ENCODE measurements at places on chromosomes 7 and 10.

GRCh38 chr7:87627634-87627994, 584 bp upstream of the RUNDC3B start:
- peak; percentile 44 for DNase-seq

DNA sequence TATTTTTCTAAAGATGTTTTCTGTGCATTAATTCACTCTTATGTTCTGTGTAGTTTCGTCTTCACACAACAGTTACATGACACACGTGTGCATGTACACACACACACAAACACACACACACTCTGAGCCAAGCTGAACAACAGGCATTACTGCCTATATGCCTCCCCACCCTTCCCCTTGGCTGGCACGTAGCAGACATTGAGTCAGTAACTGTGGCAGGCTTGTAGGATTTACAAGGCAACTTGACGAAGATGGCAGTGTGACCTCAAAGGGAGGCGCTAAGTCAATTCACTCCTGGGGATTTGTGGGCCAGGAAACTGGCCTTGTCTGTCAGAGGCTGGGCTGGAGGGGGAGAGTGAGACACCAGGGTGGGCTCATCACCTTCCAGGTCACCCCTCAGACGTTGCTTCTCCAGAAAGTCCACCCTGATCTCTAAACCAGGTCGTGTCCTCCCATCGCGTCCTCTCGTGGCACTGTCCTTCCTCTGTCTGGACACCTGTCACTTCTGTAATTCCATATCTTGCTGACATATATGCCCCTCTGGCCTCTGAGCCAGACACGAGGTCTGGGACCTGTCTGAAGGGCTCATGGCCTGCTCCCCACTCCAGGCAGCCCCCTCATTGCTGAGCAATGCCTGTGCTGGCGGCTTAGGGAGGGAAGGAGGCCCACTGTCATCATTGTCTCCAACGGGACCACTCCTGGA, 41.1 kb upstream of the INPP5A start:
- no peak for DNase-seq

DNA sequence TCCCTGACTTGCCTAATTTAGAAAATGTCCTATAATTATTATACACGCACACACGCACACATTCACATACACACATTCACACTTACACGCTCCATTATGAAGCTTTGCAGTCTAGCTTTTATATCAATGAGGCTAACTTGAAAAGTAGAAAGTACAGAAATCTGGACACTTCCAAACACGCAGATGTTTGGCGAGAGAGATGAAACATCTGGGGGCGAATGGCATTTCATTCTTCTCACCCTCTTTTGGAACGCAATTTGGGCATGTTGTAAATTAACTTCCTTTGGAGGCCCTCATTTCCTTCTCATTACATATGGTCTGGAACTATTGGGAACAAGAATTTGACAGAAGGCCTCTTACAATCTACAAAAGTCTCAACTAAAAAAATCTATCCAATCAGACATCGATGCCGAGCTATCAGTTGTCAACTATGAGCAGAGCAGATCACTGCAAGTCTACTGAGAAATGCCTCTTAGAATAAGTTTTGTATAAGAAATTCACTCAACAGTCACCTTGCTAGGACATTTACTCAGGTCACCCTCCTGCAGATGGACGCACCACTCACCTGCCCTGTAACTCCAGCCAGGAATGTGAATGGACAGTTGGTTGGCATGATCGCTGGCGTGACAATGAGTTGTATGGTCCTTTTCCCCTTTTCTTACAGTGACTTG, 115.2 kb upstream of the ADAM12 start:
- DNase-seq, result no peak

DNA sequence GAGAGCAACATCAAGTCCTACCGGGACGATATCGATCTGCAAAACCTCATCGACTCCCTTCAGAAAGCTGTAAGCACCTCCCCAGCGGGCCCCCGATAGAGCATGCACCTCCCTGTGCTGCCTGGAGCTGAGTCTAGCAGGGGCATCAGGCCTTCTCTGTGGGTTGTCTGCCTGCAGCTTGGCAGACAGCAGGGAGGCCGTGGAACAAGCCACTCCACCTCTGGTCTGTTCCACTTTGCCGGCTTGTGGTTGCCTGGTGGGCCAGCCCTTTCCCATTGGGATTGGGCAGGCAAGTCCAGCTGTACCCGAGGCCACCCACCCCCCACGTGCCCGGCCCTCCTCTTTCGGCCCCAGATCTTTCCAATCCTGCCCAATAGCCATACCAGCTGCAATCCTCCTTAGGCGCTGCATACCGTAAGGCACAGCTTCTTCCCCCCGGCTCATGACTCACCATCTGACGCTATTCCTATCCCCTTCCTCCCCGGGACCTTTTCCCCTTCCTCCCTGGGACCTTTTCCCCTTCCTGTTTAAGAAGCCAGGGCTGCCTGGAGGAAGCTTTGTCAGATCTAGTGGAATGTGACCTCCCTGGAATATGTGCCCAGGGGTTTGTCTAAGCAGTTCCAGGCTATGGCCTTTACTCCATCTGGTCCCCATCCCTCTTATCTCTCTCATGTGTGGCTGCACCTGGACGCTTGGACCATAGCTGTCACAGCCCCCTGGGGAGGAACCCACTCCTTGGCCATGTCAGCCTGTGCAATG, 28.1 kb upstream of the SH2D4B start:
- DNase-seq, result no peak

GRCh38 chr7:5395246-5395645, 28.4 kb downstream of the TNRC18 start:
- no peak for DNase-seq

DNA sequence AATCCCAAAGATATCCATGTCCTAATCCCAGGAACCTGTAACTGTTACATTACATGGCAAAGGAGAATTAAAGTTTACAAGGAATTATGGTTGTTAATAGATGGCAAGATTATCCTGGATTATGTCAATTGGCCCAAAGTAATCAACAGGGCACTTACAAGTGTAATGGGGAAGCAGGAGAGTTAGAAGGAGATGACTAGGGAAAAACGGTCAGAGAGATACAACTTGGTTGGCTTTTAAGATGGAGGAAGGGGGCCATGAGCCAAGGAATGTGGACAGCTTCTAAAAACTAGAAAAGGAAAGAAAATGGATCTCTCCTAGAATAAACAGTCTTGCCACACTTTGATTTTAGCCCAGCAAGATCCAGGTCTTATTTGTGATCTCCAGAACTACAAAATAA, 3.3 kb downstream of the JMJD1C start:
- DNase-seq, result no peak

DNA sequence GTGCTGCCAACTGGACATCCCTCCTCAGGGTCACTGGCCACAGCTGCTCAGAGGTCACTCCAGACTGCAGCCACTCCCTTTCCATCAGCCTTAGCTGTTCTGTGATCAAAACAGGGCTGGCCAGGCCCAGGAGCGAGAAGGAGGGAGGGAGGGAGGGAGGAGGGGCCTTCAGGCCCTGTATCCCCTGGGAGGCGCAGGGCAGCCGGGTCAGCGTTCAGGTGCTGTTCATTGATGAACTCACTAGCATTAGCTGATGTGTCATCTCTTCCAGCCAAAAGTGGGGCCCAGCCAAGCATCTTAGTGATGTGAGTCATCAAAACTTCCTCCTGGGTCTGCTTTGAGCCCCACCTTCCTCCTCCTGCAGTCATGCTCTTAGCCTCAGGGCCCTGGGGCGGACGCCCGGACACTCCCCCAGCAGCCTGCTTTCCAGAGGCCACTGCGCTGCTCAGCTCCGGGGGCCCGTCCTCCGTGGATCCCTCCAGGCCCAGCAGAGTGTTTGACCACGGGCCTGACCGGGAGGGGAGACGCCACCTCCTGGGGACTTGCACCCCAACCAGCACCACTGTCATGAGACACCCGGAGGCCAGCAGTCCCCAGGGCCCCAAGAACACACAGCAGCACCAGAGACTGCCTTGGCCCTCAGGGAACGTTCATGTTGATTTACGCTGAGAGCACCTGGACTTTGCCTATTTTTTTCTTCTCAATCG, 149.2 kb downstream of the PRKAG2 start:
- no peak for DNase-seq

DNA sequence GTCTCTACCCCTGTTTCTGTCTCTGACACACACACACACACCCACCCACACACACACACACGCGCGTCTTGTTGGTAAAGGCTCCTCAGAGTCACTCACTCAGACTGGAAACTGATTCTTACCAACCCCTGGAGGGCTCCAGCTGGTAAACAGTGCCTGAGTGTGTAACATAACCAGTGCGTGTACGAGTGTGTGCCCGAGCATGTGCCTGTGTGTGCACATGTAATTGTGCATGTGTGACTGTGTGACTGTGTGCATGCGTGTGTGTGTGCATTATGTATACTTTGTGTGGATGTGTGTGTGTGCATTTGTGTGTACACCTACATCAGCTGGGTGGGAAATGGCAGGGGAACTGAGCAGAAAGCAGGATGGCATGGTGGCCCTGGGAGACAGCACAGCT, 317.1 kb downstream of the WDR37 start:
- DNase-seq, result no peak

- no peak for DNase-seq
Measured at GRCh38 chr10:122102146-122102868, 113.3 kb downstream of the TACC2 start.

GRCh38 chr7:7720750-7721621, 2.6 kb upstream of the RPA3 start:
- DNase-seq, result no peak

DNA sequence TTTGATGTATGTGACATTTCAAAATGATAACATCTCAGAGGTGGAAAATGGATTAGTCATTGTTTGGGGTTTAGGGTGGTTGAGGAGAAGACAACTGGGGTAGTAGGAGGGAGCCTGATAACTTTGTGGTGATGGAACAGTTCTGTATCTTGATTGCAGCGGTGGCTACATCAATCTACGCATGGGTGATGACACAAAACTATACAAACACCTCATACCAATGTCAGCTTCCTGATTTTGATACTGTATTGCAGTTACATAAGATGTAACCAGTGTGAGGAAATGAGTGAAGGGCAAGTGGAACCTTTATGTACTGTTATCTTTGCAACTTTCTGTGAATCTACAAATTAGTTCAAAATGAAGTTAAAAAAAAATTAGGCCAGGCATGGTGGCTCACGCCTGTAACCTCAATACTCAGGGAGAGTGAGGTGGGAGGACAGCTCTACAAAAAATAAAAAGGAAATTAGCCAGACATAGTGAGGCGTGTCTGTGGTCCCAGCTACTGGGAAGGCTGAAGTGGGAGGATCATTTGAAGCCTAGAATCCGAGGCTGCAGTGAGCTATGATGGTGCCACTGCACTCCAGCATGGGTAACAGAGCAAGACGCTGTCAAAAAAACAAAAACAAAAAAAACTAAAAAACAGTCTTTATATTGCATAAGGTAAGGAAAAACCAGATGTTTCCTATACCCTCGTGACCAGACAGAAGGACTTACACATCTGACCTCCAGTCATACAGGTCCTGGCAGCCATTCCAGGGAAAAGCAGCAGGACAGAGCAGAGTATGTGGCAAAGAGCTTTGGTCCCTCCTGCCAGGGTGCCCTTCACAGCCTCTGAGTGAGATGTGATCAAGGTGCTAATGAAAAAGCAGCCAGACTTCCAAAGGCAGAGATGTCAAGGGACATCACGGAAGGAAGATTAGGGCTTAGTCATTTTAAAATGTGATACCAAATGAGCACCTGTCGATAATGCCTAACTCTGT, 50.8 kb downstream of the CYTH3 start:
- DNase-seq, result no peak

DNA sequence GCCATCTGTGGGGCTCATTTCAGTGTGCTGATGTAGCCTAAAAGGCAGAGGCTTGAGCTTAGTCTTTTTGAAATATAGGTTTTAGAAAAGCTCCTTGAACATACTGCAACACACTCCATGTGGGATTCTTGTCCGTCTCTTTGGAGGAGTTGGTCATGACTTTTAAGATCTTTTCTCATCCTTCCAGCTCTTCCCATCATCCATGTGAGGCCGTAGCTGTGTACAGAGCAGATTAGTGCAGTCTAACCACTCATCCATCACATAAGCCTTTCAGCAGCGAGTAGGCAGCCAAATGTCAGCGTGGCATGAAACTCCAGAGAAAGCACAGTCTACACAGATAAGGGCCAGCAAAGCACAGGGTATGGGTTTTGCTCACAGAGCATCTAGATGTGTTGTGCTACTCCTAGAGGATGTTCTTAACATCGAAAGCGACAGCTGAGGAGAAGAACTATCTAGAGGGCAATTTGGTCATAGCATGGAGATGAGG, 28.1 kb upstream of the NPVF start:
- DNase-seq, result no peak

GRCh38 chr7:69095127-69095526, 503.1 kb upstream of the AUTS2 start:
- no peak for DNase-seq

GRCh38 chr7:18540396-18540795, 44.8 kb downstream of the HDAC9 start:
- no peak for DNase-seq

- no peak for DNase-seq
Measured at GRCh38 chr10:483261-483660, 206.2 kb downstream of the DIP2C start.

- DNase-seq, result no peak
Measured at GRCh38 chr7:81408728-81409127, 361.1 kb downstream of the HGF start.

GRCh38 chr10:89167915-89168314, 39.2 kb downstream of the CH25H start:
- DNase-seq, result no peak

- no peak for DNase-seq
Measured at GRCh38 chr10:76977901-76978300, 659.7 kb downstream of the KCNMA1 start.

GRCh38 chr10:69629897-69630650, at the start of gene FAM241B:
FAM241B (plus strand) TSS chr10:69630247; CDS start chr10:69631744, 1,497 bp downstream.
- peak; percentile 67 for DNase-seq

DNA sequence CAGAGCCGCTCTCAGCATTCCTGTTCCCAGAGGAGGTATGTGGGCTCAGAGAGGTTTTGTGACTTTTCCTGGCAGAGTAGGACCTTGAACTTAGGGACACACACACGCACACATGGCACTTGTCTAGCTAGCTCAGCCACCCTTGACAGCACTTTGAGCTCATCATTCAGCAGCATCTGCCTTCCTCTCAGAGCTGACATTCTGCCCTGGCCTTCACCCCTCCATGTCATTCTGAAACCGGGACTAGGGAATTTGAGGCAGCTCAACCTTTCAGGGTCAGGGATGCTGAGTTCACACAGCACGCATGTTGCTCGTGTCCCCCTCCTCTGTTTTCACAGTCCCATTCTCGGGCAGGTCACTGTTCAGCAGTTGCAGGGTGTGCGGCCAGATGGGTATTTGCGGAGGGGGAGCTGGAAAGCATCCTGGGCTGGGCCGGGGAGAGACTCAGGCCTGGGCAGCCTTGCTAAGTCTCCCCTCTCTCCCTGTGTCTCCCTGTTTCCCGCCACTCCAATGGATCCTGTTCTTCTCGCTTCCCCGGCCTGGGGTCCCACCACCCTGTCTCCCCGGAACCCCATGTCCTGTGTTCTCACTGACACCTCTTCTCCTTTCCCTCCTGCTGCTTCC, 78.0 kb downstream of the COL13A1 start:
- no peak for DNase-seq

- DNase-seq, result no peak
Measured at GRCh38 chr10:32684291-32684690, 238.4 kb downstream of the CCDC7 start.

GRCh38 chr10:66882271-66882670, 43.6 kb upstream of the LRRTM3 start:
- no peak for DNase-seq
